ENCODE measurements at places on chromosomes 13 and 19. TPM values are rescaled to one million over a fixed set of nuclear protein-coding genes. Genes with fewer than 3 reads are reported as not detected.

The ZNF552 gene
- total RNA-seq, result 16.6 TPM

The SHISA7 gene
- not detected for total RNA-seq

The FGF22 gene
- 0.81 TPM for total RNA-seq

The PRR19 gene
- total RNA-seq, result not detected

The GZMM gene
- total RNA-seq, result 38.3 TPM
